Stimulated activated CD8-positive, alpha-beta memory T cell treated with anti-CD3 and anti-CD28 coated beads, Interleukin-4, amount 100 ng/mL, for 48 hours (primary cell): ENCODE measurements at places on chromosomes 2 and 18.
A peak's percentile ranks its signal among the peaks of the same experiment; 100 is the strongest.

DNA sequence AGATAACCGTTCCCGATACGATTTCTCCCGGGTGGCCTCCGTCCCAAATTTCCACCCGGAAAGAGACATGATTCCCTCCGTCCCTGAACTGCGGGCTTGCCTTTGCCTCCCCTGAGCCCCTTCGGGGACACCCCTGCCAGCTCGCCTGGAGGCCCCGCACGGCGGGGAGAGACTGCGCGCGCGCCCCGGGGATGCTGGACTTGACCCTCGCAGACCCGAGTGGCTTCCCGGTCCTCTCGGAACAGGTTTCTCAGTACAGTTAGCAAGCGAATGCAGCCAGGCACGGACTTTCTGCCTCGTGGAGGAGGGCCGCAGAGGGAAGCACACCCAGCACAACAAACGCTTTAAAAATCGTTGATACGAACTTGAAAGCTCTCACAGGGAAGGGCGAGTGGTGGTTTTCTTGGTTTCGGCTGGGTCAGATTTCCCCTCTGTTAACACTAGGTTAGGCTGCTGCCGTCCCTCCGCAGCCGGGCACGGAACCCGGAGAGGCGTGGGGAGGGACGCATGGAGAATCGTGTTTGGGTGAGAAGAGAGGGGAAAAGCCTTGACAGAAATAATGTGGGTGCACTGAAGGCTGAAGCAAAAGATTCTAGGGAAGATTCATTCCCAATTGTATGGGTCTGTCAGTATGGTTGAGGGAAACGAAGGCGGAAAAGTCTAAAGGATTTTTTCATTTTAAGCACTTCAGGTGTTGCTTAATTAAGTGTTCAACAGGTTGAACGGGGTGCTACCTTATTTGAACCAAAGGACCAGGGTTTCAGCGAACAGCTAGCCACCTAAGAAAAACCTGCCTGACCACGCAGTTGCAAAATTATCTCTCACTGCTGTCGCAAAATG, 916 bp downstream of the TNFRSF11A start:
- peak; percentile 54 for DNase-seq

DNA sequence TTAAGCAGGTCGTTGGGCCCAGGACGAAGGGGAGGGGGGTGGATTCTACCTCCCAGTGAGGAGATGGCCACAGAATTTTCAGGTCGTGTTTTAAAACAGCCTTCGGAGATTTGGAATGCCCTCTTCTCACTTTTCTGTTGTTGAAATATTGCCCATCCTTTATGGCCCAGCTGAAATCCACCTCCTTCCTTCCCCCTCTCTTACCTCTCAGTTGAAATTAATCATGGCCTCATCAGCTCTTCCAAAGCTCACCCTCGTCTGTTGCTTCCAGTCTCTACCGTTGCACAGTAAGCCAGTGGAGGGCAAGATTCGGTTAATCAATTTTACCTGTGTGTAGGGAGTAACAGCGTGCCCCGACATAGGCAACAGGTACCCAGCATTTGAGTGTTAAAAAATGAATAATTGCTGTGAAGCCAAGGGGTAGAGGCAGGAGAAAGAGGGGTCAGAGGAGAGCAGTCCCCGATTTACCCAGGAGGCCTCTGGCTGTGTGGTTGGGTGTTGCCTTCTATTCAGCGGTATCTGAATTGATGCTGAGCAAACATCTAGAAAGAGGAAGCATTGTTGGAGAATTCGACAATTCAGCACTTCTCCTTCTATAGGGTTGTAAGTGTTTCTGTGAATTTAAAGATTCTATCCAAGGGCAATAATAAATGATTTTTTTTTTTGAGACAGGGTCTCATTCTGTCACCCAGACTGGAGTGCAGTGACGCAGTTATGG, 8.6 kb upstream of the PDIA6 start:
- DNase-seq: no peak

GRCh38 chr2:143930891-143931290, 589.0 kb downstream of the ZEB2 start:
- no peak for DNase-seq

GRCh38 chr2:54559593-54560145, 103.5 kb downstream of the SPTBN1 start:
- DNase-seq: no peak

GRCh38 chr2:204664708-204665121, 119.4 kb downstream of the PARD3B start:
- DNase-seq: no peak

DNA sequence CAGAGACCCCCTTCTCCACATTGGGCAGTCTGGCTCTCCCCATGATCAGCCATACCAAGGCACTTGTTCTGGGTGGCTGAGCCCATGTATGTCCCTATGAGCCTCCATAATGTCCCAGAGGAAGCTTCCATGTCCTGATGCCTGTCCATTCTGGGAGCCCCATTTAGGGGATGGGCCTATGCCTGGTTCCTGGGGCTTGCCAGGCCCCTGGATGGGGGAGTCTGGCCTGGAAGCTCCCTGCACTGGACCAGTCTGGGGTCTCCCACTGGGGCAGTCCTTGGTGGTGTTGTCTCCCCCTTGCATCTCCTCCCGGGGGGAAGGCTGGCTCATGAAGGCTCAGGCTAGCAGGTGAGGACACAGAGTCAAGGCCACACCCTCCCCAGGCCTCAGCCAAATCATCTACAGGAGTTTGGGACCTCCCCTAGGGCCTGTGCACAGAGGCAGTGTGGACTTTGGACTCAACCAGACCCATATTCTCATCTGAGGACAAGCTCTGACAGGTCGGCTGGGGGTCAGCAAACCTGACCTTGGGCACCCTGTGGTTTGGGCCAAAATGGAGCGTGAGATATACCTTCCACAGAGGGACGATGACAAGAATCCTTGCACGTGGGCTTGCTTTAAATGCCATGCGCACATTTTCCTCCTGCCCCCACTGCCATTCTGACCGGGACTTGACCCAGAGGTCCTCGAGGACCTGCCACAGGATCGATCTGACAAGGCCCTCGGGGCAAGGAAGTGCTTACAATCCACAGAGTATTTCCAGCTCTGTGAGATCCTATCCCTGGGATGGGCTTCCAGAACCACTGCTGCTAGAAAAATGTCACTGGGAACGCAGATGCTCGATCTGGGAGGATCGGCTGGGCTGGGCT, 38.8 kb downstream of the INHBB start:
- DNase-seq: no peak

GRCh38 chr2:197516393-197516761, 511 bp downstream of the MOB4 start:
- peak; percentile 46 for DNase-seq

DNA sequence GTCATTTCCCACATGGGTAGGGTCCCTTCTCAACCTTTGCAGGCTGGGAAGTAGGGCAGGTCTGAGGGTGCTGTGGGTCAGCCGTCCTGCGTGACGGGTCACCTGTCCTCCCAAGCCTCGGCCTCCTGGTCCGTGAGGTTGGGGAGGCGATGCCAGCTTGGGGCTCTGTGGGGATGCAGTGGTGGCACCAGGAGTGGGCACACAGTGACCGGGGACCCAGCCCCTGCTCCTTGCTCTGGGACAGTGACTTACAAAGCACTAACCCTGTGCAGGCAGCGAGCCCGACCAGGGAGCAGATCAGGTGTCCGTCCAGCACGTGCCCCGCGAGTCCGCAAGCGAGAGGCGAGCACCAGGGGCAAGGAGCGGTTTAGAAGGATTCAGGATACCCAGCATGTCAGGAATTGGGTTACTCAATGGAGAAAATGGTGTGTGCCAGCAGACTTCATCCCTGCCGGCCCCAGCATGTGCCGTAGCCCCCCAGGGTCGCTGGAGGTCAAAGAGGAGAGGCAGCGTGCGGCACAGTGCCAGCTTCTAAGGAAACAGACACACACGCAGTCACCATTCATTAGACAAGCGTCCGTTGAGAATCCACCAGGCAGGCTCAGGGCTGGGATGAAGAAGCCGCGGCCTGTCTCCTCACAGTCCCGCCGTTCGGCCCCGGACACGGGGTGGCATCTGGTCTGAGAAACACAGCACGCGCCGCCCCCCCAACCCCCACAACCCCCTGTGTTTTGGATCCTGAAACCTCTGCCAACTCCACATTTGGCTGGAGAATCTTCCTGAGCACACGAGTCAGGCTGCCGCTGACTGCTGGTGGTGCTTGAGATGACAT, 11.7 kb downstream of the COLEC11 start:
- no peak for DNase-seq

- no peak for DNase-seq
Observed at GRCh38 chr2:223621901-223622300, 19.7 kb upstream of the SCG2 start.
